ENCODE measurements at places on chromosomes 1 and 21.

DNA sequence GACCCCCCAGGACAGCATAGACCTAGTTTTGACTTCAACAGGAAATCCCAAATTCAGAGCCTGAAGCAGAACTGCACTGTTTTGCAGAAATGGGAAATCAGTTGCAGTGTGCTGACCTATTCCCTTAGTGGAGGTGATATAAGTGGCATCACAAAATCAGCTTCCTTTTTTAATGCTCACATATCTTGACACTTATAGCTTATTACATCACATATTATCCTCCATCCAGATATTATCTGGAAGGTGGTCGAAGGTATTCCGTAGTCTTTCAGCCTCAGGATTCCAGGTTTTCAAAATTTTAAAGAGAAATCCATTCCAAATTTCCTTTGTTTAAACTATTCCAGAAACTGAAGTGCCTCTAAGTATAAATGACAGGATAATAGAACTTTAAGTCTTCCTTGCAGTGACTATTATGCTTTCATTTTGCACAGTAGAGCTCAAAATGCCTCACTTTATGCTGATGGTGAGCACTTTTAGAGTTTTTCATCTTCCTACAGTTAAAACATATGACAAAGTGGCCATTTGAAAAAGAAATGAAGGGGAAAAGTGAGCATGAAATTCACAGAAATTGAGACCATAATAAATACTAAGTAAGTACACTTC is 106.4 kb upstream of the DPYD start:
- DNase-seq, result no peak

- DNase-seq, result no peak
These were observed at the start of gene CLEC20A for GRCh38 chr1:178496410-178497135. Gene CLEC20A (minus strand): TSS chr1:178496964. CDS start chr1:178496939, 25 bp downstream.

DNA sequence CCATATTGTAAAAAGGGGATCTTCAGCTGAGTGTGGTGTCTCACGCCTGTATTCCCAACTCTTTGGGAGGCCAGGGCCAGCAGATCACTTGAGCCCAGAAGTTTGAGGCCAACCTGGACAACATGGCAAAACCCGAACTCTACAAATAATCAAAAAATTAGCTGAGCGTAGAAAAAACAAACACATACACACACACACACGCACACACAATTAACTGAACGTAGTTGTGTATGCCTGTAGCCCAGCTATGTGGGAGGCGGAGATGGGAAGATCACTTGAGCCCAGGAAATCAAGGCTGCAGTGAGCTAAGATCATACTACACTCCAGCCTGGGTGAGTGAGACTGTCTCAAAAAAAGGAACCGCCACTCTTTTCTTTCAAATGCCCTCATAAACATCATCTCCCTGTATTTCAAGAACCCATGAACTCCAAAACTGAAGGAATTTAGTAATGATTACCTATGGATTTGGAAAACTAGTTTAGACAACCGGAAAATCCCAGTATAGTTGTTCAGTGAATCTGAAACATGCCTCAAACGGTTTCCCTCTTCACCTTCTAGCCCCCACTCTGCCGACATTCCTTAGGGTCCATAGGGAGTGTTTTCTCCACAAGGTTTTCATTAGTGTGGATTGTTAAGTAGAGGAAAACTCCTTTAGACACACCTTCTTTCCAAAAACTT is 4.5 kb downstream of the TXNIP start:
- no peak for DNase-seq

GRCh38 chr1:215894617-215895016 is 327.5 kb downstream of the KCTD3 start:
- DNase-seq, result no peak

DNA sequence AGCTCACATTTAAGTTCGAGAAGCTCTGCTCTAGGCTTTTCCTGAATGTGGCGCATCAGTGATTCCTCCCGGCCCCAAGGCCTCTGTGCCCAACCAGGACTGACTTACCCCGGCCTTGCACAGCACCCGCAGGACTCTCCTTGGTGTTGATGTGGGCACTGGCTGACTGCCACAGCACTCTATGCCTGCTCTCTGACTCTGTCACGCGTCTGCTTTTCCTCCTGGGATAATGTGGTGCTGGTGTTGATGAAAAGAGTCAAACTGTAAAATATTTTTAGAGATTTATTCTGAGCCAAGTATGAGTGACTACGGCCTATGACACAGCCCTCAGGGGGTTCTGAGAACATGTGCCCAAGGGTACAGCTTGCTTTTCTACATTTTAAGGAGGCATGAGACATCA is 15.5 kb upstream of the SLC2A5 start:
- no peak for DNase-seq

DNA sequence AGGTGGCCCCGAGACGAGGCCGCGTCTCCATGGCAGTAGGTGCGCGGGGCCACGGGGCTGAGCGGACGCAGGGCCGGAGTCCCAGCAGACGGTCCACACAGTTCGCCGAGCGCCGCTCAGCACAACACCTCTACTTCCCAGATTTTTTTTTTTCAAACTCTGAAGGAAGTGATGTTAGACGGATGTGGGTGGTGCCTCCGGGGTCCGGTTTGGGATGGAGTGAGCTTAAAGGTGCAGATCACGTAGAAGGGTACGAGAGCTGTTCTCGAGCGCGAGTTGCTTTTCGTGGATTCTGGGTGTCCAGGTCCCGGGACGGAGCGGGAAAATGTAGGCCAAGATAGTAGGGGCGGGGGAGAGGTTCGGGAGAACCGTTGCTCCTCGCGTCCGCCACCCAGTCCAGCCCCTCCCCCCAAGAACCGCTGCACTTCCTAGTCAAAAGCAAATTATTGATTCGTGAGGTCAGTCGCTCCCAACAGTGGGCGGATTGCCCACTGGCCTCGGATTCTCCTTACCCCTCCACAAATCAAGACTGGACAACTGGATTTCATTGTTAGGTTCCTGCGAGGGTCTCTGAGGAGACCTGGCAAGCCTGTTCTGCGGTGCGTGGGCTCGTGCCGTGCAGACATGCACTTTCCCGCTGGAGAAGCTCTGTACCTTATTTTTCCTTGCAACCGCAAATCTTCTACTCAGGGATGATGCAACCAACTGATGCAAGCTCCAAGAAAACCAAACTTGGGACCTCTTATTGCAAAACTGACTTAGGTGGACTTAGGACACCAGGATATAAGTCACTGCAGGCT is at the start of gene TXNDC12:
TXNDC12 (minus strand) TSS at position 126 of the 800 bp plus-strand sequence; CDS start at position 31, 95 bp downstream.
- DNase-seq, result peak; percentile 87

- no peak for DNase-seq
These were observed 3.1 kb upstream of the EGLN1 start for GRCh38 chr1:231424950-231425805.

DNA sequence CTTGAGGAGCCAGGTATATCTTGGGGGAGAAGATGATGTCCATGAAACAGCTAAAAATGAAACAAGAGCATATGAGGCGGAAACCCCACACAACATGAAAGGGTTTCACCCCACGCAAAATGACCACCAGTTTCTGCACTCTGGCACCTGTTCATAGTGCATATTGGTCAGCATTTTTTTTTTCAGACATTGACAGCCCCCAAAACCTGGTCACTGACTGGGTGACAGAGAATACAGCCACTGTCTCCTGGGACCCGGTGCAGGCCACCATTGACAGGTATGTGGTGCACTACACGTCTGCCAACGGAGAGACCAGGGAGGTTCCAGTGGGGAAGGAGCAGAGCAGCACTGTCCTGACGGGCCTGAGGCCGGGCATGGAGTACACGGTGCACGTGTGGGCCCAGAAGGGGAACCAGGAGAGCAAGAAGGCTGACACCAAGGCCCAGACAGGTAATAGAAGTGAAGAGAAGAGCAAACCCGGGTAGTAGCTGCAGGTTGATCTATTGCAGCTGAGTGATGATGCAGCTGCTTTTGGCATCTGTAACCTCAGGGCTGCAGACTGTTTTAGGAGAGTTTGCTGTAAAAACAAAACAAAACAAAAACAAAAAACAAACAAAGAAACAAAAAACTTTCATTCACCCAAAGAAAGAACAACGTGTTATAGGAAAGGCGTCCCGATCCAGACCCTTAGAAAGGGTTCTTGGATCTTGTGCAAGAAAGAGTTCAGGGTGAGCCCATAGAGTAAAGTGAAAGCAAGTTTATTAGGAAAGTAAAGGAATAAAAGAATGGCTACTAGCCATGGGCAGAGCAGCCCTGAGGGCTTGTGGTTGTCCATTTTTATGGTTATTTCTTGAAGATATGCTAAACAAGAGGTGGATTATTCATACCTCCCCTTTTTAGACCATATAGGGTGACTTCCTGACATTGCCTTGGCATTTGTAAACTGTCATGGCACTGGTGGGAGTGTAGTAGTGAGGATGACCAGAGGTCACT is 51.0 kb downstream of the TNN start:
- no peak for DNase-seq

DNA sequence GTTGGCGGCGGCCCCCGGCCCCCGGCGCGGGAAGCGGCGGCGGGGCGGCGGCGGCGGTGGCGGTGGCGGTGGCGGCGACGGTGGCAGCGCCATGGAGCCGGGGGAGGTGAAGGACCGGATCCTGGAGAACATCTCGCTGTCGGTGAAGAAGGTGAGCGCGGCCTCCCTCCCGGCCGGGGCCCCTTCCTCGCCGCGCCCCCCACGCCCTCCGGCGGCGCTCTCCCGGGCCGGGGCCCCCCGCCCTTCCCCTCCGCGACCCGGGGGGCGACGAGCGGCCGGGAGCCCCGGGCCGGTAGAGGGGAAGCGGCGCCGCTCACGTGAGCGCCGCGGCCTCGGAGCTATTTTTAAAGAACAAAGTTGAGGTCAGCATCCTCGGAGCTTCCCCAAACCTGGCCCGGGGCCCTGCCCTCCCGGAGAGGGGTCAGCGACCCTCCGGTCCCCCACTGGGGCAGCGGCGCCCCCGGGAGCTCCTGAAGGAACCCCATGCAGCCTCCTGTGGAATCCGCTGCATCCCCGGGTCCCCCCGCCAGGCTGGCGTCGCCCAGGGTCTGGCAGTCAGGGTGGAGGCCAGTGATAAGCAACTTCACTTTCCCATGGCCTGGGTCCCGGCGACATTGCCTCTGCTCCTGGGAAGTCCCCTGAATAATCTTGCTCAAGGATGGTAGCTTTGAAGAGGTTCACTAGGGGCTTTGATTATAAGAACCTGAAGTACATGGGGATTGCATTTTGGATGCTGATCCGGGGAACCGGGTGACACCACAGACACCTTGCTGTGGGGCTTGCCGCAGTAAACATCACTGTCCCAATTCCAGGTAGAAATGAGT is 560 bp downstream of the PLEKHM2 start:
- no peak for DNase-seq

DNA sequence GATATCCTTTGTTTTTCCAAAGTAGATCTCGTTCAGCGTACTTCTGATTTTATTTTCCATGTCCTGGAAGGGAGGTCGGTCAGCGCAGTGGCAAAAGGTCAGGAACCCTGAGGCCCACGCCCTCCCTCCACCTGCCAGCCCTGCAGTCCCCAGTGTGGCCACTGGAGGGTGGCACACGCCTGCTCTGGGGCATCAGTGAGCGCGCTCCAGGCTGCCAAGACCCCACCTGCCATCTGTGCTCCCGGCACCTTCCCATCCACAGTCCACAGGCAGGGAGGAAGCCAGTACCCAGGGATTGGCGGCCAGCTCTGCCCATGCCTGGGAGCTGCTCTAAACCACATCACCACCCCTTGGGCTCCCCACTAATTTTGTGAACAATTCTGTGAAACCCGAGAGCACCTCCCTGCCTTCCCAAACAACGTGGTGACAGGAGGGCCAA is 32.3 kb downstream of the SLC66A1 start:
- no peak for DNase-seq

- no peak for DNase-seq
These were observed 917.6 kb downstream of the NCAM2 start for GRCh38 chr21:21915816-21916215.

DNA sequence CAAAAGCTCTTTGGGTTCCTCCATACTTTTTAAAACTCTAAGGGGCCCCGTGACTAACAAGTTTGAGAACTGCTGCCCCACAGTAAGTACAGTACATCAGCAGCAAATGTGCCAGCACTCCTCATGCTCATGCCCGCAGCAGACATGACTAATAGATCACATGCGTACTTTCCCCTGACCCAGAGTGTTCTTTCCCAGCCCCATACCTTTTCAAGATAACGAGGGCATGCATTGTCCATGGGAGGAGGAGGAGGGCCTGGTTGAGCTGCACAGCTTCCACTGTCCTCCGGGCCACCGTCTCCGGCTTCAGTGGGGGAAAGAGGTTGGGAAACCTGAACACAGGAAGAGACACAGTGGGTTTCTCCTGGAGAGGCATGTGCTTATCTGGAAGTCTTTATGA is 45.5 kb downstream of the DHRS3 start:
- DNase-seq, result no peak

DNA sequence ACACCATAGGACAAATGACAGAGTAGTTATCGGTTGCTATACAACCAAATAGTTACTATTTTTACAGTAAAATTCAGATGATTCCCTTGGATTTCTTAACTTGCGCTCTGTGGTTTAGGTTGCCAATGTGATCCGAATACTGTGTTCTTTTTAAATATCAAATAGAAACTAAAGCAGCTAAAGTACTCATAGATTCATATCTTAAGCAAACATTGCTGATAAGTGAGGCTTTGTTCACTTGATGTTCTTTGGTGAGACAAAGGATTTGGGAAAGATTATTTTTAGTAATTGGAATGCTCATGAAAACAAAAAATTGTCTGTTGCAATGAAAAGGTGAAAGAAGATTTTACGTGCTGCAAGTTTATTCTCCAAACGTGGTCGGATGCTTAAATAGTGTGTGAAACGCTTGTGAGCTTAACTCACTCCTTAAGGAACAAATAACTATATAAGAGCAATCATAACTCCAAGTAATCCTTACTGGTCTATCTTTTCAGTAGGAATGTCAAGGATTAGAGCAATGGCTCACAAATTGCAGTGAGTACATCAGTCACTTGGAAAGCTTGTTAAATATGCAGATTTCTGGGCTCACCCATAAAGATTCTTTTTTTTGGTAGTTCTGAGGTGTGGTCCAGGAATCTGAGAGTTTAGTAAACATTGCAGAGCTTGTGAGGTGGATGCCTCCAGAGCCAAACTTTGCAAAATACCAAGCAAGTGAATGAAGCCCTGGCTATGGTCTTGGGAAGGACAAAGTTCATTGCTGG is 31.8 kb upstream of the PDC start:
- peak; percentile 44 for DNase-seq

- no peak for DNase-seq
These were observed 166.9 kb downstream of the HLX start for GRCh38 chr1:221045842-221046831.

- no peak for DNase-seq
These were observed 1.2 kb downstream of the MYOM3 start for GRCh38 chr1:24110642-24111261.

Measured in LNCaP clone FGC (cell line).